ENCODE measurements at places on chromosomes 2 and 18.

DNA sequence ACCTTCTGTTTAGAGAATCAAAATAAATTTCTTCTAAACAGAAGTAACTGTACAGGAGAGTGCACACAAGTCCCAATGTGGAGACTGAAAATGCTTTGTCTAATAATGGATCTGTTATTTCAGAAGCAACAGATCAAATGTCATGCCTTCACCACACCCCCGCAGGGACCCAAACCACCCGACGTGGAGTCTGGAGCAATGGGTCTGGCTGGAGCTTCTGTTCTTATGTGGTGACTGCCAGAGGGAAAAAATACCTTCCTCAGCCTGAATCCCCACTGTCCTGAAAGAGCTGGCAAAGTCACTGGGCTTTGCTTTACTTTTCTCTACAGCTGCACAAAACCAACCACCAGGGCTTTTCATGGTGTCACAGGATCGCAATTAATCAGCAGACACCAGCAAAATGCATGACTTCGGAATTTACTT is 119.0 kb upstream of the ZFP36L2 start:
- DNase-seq = no peak

DNA sequence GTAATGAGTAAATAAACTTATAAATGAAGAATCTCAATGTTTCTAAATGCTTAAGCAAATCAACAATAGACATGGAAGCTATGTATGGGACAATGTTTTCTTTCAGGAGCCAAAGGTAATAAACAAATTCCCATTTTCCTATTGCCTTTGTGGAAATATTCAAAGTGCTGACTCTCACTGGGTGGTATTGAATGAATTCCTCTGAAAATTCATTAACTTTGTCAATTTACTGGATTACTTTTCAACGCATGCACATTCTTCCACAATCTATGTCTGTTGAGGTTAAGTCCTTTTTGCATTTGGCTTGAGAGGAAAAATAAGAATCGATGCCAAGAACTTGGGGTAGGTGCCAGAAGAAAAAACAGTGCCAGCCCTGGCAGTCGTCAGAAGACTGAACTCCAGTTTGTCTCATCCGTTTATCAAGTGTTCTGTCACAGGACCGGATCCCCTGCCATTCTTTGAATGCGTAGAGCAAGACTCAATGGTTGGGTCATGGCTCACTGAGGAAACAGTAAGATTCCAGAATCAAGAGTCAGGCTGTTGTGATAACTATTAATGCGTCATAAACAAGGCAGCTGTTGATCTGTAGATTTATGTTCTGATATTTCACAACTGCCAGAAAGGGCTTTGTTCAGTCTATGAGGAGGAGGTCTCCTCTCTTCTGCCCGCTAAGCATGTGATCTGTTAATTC is 133.3 kb downstream of the GFPT1 start:
- peak; percentile 95 for DNase-seq

GRCh38 chr2:235551965-235552364 is 58.1 kb downstream of the AGAP1 start:
- DNase-seq = no peak

DNA sequence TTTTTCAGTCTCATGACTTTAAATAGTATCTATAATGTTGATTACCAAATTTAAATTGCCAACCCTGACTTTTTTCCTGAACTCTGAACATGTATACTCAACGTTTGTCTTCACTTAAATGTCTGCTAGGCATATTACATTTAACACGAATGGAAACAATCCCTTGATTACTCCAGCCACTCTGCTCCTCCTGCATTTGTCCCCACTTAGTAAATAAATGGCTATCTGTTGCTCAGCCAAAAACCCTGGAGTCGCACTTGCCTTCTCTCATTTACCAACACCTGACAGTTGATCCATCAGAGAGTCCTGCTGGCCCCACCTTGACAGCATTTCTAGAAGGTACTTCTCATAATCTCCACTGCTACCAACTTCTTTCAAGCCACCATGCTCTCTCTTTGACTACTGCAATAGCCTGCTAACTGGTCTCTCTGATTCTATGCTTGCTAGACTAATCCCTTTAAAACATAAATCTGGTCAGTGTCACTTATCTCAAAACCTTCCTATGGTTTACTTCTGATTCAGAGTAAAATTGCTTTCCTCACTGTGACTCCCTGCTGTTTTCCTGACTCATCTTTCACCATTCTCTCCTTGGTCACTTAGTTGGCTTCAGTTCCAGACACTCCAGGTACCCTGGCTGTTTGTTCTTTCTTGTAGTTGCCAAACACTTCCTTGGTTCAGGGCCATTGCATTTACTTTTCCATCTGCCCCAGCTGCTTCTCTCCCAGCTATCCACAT is 31.9 kb downstream of the SPAG16 start:
- peak; percentile 7 for DNase-seq

DNA sequence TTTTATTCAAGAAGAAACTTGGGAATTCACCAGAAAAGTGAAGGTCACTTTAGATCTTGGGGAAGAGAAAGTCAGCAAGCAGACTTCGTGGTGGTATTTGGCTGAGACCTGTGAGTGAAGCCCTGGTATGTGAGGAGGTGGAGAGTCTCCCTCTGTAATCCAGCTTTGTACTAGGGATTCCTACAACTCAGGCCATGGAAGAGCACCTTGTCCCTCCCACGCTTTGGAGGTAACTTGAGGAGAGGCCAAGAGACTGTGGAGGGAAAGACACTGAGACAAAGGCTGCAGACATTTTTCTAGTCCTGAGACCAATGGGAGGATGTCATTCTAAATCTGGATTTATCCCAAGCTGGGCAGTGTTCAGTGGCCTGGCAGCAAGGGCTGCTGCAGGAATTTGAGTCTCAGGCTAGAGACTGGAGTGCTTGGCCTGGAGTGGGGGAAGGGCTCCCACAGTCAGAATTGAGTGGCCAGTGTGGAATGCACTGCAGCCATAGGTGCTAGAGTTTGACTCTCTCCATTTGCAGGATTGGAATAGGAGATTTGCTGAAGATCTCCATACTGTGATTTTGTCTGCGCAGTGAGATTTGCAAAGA is 219.0 kb downstream of the ACTR3 start:
- DNase-seq = no peak

GRCh38 chr2:161997916-161998471 is 76.0 kb downstream of the DPP4 start:
- no peak for DNase-seq

DNA sequence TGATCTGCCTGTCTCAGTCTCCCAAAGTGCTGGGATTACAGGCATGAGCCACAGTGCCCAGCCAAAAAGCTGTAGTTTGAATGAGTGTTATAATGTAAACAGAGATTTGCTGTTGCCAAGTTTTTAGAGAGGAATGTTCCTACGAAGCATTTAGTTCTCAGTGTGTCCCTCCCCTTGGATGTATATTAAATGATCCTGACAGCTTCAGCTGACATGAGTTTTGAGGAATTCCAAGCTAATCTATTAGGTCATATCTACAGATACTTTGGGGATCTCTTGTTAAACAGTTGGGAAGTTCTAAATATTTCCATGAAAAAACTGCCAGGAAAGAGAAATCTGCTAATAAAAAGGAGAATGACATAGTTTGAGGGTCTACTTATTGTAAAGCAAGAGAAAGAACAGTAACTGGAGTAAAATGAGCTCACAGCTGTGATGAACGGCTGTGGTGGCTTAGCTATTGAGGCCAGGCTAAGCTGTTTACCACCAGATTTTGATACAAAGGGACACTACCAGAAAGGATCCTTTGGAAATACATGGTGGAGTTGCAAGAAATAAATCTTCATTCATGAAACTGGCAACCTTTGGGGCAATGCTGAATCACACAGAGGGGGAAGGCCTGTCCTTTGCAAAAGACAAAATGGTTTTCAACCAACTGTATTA is 2.6 kb upstream of the STON1 start:
- DNase-seq = peak; percentile 50

Measured in fibroblast of skin of left biceps (primary cell).